NCI-H1436 (cell line): ENCODE measurements at places on chromosomes 1 and 21.

DNA sequence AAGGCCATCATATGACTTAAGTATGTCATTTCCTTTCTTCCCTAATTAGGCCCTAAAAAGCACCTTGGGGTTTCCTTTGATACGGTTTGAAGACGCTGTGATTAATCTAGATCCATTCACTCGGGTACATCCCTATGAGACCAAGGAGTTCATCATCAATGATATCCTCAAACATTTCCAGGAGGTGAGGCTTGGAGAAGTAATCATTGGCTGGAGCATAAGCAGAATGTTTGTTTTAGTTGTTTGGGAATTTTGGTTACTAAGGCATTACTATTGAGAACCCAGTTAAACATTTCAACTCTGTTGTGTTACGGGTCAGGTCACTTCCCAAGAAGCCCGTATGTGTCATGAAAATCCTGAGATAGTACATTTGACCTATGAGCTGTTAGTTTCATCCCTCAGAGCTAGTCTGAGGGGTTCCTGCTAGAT lies 185.2 kb downstream of the VPS13D start:
- no peak for DNase-seq

DNA sequence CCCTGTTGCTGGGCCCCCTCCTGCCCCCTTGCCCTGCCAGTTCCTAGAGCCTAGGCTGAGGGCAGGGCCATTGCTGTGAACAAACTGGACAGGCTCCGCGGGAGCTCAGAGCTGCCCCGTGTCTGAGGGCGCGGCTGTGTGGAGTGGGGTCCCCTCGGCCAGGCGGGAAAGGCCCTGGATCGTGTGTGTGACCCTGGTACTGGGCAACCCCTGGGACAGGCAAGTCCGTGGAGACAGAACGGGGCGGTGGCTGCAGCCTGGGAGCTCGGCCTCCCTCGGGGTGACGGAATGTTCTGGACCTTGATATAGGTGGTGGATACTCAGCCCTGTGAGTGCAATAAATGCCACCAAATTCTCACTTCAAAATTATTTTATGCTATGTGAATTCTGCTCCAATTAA lies 27.7 kb upstream of the C1orf159 start:
- no peak for DNase-seq

DNA sequence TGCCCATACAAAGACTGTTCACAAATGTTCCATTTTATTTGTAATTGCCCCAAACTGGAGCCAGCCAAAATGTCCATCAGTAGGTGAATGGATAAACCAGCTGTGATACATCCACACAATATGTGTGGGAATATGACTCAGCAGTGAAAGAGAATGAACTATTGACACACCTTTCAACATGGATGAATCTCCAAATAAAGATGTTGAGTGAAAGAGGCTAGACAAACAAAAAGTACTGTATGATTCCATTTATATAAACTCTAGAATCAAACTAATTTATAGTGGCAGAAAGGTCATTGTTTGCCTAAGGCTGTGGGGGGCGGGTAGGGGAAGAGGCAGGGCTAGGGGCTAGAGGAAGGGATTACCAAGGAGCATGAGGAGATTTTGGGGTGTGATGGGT lies 4.5 kb downstream of the DHCR24 start:
- DNase-seq = no peak

DNA sequence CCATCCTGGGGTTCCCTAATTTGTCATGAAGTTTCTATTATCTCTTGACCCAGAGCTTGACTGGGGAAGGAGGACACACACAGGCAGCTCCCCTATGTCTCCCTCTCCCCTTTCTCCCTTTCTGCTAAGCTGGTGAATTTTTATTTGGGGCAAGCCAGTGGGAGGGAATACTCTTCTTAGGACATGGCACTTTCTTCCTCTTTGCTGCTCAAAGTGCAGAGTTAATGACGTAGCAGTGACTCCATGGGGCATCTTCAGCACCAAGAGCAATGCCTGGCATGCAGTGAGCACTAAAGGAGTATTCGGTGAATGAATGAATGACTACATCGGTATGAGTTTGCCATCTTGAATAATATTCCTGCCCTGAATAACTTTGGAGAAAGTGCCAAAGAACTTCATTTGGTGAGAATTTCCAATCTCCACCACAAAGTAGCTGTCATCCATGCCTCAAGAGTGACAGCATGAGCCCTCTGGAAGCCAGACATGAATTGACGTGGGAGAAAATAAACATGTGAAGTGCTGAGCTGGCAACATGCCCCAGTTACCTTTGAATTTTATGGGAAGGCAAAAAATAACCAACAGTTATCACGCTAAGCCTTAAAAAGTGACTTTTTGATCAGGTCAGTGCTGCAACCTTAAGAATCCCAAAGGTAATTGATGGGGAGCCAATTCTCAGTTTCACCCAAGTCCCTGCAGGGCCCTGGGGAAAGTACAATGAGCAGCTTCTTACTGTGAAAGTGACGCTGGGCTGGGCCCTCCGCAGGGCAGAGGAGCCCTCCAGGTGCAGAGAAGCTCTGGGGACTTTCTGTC lies 22.1 kb upstream of the ATF3 start:
- no peak for DNase-seq

- no peak for DNase-seq
Observed at GRCh38 chr1:33880305-33880704, 16.4 kb downstream of the HMGB4 start.

DNA sequence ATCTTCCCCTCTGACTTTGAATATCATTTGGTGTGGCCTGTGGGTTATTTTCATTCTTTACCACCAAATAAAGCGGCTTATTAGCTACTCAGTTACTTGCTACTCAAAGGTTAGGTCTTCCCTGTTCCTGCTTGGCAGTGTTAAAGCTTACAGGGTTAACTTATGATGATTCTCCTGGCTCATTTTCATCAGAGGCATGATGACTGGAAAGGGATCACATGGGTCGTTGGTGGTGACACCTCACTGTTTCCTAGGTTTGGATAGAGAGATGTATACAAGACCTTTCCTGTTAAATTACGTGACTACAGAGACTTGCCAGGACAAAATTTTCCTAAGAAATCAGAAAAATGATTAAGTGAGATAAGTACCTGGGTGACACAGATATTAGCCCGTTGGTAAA lies 27.4 kb downstream of the MRPS6 start:
- no peak for DNase-seq

DNA sequence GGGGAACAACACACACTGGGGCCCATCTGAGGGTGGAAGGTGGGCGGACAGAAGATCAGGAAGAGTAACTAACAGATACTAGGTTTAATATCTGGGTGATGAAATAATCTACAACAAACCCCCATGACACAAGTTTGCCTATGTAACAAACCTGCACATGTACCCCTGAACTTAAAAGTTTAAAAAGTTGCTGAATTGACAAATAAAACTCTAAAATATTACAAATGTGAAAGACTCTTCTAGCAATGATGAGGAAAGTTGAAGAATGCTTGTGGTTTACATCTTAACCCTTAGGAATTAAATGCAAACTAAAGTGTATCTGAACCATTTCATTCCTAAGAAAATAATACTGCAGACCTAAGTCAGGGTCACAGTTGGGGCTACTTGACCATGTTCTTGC lies 525.6 kb upstream of the CAMK1G start:
- no peak for DNase-seq

- DNase-seq = no peak
Observed at GRCh38 chr1:86502721-86503405, 34.1 kb downstream of the CLCA1 start.

- DNase-seq = no peak
Observed at GRCh38 chr1:33332357-33332789, 11.5 kb upstream of the A3GALT2 start.

DNA sequence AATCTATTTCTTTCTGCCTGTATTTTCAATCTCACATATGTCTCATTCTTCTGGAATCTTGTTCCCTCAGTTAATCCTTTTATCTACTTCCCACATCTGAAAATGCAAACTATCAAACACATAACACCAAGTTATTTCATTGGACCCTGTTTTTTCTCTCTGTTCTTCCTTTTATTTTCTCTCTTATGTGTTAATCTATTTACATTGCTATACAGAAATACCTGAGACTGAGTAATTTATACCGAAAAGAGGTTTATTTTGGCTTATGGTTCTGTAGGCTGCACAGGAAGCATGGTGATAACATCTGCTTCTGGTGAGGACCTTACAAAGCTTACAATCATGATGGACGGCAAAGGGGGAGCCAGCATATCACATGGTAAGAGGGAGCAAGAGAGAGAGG lies 247.6 kb downstream of the TGFB2 start:
- no peak for DNase-seq

DNA sequence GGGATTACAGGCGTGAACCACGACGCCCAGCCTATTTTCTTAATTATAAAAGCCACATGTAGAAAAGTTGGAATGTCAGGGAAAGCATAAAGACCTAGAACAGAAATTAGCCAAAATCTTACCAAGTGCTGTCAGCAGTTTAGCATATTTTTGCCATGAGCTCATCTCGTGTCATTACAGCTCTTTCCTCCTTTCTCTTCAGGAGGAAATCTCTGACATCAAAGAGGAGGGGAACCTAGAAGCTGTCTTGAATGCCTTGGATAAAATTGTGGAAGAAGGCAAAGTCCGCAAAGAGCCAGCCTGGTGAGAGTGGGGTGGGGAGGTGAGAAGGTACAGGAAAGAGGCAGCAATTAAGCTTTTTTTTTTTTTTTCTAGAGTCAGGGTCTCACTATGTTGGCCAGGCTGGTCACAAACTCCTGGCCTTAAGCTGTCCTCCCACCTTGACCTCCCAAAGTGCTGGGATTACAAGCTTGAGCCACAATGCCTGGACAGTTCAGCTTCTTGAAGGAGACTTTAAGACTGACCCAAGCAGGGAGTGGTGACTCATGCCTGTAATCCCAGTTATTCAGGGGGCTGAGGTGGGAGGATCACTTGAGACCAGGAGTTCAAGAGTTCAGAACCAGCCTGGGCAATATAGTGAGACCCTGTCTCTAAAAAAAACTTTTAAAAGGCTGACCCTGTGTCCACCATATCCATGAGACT lies 8.4 kb upstream of the BGLAP start:
- DNase-seq = no peak

DNA sequence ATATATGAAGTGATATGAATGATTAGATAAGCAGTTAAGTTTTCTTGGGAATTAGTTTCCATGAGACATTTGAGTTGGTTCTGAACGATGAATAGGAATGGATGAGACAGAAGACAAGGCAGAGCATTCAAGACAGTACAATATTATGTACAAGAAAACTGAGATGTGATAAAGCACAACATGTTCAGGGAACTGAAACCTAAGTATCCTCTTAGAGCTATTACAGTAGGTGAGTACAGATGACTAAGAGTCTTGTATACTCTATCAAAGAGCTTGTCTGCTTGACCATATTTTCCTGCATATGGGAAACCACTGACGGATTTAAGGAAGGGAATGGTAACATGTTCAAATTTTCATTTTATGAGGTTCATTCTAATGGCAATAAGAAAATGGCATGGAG lies 61.6 kb downstream of the NME7 start:
- DNase-seq = no peak

DNA sequence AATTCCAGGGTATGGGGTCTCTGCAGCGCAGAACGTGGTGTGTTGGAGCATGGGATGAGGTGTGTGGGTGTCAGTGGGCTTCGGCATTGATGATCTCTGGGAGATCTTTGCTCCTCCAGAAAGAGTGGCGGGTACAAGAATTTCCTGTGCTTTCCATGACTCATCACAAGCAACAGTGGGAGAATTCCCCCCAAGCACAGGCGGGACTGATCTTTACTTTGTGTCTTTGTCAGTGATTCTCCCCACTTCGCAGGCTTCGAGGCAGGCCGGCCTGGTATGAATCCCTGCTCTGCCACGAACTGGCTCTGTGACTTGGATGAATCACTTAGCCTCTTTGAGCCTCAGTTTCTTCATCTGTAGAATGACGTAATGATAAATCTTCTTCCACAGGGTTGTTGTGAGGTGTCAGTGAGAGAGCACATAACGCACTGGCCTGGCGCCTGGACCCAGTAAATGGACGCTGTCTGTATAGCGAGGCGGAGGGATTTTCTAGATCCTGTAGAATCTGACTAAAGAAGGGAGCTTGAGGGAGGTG lies 2.0 kb downstream of the OPRD1 start:
- no peak for DNase-seq

DNA sequence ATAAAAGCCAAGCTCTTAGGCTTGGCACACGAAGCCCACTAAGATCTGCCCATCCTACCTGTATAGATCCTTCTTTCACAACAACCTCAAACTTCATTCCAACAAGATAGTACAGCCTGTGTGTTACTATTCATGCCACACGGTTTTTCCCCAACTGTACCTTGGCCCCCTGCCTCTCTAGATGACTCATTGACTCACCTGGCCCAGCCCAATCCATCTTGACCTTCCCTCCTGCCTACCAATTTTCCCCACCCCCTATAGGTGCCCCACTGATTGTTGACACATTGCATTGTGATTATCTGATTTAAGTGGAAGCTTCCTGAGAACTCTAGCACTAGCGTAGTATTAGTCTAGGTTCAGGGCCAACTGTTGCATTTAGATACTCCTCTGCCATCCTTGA lies 2.0 kb upstream of the CD101 start:
- no peak for DNase-seq

DNA sequence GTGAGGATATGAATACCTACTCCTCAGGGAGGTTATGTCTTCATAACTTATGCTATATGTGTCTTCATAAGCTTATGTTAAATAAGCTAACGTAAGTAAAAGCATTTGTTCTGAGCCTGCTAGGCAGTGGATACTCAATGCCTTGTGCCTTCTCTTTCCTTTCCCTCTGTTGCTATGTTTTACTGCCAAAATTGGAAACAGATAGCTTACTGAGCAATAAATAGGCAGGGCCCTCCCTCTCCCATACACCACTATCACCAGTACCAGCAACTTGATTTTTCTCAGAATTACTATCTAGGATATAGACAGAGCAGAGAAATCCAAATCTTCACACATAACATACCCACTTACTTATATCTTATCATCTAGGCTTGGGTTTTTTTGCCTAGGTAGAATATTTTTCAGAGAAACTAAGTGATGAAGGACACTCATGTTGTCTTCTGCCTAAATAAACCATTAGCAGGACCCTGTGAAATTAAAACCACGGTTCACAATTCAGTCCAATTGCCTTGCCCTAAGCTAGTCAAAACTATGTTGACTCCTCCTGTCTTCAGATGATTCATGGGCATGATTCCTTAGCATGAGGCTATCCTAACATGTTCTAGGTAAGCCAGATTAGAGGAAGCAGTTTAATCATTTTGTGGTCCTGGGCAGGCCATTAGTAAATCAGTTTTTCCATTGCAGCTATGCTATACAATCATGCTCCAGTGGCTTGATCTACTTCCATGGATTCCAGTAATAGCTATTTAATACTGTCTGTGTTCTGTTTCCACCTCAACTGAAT lies 15.9 kb upstream of the LRRC8C start:
- DNase-seq = no peak

GRCh38 chr1:235465066-235465465 lies 39.2 kb downstream of the B3GALNT2 start:
- no peak for DNase-seq

DNA sequence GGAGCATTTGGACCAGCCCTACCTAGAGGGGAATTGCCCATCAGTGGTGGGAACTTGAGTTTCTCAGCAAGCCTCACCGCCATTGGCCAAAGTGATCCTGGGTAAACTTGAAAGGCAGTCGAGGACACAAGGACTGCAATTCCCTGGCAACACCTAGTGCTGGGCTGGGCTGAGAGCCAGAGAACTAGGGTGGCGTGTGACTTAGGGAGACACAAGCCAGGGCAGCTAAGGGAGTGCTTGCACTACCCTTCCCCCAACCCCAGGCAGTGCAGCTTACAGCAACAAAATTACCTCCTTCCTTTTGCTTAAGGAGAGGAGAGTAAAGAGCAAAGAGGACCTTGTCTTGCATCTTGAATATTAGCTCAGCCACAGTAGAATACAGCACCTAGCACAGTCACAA lies 176.9 kb upstream of the PRMT6 start:
- no peak for DNase-seq
